ENCODE measurements at places on chromosomes 5 and 9.

- no peak for DNase-seq
These were observed 50.9 kb upstream of the CXCL14 start for GRCh38 chr5:135629666-135630065.

DNA sequence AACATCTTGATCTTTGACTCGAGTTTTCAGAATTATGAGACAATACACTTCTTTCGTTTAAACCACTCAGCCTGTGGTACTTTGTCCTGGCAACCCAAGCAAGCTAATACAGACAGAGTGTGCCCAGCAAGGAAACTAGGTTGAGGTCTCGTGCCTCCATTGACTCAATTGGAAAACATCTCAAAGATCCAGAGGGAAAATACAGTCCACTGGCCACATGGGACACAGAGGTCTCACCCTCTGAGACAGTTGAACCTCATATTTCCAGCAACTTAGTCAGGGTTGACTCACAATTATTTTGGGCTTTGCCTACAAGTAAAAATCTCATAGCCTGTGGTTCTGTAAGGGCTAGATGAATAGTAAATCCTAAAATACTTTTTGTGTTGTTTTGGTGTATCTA is 631.5 kb downstream of the MTRR start:
- DNase-seq: no peak

DNA sequence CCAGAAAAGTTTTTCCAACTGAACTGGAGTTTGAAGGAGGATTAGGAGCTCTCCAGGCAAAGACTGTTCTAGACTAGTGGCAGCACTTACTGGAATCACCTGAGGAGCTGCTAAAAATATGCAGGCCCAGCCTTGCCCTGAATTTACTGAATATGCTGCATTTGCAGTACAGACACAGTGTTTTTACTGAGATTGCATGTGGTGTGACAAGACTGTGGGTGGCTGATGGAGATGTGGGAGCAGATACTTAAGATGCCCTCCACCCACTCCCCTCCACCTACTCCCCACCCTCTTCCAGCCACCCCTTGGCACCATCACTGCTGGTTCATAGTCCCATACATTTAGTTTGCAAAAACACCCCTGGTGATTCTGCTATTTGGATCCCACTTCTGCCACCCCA is 64.1 kb upstream of the HRH2 start:
- no peak for DNase-seq

DNA sequence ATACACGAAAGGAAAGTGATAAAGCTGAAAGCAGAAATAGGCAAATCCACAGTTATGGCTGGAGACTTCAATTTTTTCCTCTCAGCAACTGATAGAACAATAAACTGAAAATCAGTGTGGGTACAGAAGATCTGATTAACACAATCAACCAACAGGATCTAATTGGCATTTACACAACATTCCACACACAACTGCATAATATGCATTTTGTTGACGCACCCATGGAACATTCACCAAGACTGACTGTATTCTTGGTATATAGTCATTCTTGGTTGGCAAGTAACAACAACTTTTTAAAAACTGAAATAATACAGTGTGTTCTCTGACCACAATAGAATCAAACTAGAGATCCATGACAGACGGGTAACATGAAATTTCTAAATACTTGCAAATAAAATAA is 218.7 kb upstream of the S1PR3 start:
- no peak for DNase-seq

- no peak for DNase-seq
These were observed at the start of gene LCNL1 for GRCh38 chr9:136982232-136983051. LCNL1 (plus strand) TSS chr9:136982993; CDS start chr9:136983587, 594 bp downstream.

GRCh38 chr9:20312732-20313131 is 309.6 kb downstream of the MLLT3 start:
- no peak for DNase-seq

GRCh38 chr5:179409806-179410205 is 64.5 kb upstream of the ADAMTS2 start:
- no peak for DNase-seq

DNA sequence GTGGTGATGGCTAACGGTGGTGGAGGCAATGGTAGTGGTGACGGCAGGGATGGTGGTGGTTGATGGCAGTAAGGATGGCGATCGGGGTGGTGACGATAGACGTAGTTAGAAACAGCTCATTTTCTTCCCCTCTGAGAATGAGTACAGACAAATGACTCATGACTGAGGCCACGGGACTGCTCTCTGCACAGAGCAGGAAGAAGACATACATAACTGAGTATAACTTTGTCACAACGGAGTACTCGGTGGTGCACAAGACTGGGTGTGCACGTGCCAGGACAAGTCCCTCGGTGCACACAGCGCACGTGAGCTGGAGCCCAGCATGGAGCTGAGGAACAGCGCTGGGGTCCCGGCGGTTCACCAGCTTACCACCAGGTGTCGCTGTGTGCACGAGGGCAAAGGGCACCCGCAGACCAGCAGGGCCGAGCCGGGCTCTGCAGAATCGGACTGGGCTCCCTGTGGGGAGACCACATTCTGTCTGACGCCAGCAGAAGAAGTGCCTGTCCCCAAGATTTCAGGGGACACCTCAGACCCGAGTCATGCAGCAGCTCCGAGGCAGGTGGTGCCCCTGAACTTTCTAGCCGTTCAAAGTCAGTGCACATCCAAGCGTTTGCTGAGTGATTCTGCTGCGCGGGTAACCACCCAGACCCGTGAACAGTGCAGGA is 188.6 kb downstream of the FSTL4 start:
- DNase-seq: peak; percentile 81

- DNase-seq: no peak
These were observed 23.1 kb upstream of the SMAD5 start for GRCh38 chr5:136109453-136110135.

GRCh38 chr5:77337246-77337645 is 126.8 kb downstream of the PDE8B start:
- no peak for DNase-seq

- no peak for DNase-seq
These were observed 176.6 kb upstream of the C9orf72 start for GRCh38 chr9:27749838-27750237.

GRCh38 chr9:124869466-124869985 is 7.6 kb downstream of the ARPC5L start:
- DNase-seq: no peak

GRCh38 chr9:95769473-95769872 is 106.0 kb upstream of the ERCC6L2 start:
- no peak for DNase-seq

GRCh38 chr5:15807871-15808270 is 307.9 kb downstream of the FBXL7 start:
- no peak for DNase-seq

DNA sequence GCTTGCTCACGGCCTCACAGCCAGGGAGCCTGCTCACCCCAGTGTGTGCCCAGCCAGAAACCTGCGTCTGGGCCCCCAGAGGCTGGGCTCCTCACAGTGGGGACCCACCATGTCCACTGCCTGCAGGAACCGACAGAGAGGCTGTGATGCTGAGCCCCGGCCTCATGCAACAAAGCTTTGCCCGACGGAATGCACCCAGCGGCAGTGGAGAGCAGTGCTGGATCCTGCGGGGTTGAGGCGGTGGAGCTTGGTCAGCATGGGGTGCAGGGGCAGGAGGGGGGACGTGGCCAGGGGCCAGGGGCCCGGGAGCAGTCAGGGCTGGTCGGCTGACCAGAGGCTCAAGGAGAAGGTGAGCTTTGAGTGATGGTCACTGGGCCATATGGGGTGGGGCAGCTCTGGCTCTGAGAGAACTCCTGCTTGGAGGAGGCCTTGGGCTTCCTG is 7.7 kb upstream of the CEP72 start:
- no peak for DNase-seq

GRCh38 chr9:15468145-15468544 is 42.6 kb downstream of the PSIP1 start:
- DNase-seq: no peak

DNA sequence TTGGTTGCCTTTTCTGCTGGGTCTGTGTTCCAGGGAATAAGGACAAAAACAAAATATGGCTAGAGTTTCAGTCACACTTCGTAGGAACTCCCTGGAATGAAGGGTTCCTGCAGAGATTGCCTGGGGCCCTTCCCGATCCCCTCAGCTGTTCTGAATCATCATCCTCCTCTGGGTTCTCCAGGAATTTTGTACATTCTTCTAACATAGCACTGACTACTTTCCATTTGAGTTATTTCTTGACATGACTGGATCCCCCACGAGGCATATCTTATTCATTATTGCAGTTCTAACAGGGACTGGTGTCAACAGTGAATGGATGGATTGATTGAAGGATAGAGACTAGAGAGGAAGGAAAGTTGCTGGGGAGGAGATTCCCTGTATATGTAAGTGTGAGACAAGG is 49.2 kb upstream of the TNC start:
- DNase-seq: no peak

GRCh38 chr9:107711542-107711941 is 222.0 kb upstream of the KLF4 start:
- no peak for DNase-seq

DNA sequence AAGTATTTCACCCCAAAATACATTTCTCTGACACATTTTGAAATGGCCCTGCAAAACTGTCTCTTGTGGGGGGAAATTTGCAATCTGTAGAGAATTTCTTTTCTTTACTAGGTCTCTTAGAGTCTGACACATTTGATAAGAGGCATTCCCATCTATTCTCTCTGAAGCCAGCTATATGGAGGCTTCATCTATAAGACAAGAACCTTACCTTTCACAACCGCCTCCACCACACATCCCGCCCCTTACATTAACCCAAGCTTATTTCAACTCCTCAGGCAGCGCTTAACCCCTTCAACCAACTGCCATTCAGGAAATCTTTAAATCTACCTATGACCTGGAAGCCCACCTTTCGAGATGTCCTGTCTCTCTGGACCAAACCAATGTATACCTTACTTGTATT is 829.5 kb downstream of the TLE4 start:
- no peak for DNase-seq

- DNase-seq: no peak
These were observed 3.2 kb upstream of the TNC start for GRCh38 chr9:115121181-115121580.

DNA sequence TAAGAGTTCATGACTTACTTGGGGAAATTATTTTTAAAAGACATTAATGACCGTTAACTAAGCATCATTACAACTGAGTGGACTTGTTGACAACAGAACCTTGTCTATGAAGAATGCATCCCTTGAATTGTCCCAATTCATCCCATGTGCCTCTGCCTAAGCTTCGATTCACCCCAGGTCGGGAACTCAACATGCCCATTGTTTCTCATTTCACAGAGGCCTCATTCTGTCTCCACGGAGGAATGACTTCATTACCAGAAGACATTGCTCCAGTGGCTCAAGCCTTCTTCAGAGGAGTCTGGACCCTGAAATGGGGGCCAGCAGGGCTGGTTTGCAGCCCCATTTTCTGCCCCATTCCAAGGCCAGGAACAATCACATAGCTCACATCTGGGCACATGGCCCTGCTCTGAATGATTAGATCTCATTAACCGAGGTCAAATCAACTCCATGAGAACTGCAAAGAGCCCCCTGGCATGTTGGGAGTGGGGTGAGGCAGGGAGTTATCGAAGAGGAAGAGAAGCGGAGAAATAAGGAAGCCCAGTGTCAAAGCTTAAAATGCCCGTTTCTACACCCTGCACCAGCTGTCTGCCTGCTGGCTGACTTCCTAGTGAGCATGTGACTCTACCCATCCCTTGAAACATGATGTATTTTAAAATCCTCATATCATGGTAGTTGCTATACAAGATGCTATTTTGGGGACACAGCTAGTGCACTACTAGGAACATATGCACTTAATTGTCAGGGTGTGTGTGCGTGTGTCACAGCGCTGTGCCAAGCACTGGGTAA is 137.3 kb downstream of the LHFPL2 start:
- DNase-seq: no peak

- no peak for DNase-seq
These were observed 1.2 kb downstream of the FGF18 start for GRCh38 chr5:171420431-171421241.

DNA sequence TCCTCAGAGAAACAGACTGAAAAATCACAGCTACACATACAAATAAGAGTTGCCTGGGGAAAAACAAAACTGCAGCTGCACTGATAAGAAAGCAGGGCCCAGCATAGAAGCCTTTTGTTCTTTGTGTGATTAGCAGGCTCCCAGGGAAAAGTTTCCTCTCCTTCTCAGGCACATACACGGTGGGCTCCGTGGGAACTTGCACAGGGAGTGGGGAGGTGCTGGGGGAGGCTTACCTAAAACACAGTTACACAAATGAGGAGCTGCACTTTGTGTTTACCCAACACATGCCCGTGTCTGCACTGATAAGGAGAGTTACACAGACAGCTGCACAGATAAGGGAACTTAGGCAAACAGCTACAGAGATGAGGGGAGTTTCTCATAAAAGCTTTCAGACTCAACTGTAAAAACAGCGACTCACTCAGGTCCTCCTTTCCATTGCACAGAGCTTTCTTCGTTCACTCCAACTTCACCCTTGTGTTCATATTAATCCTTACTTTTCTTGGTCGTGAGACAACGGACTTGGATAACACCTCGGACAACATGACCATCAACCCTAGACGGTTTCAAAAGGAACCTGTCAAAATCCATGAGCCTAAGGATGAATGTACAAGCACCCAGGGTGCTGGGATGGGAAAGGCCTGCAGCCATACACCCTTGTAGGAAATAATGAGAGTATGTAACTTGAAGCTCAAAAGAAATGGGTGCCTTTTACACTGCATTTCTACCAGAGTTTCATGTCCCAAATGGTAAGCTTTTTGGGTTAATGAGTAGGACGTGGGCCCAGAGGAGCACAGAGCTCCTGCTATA is 50.8 kb downstream of the SERINC5 start:
- DNase-seq: no peak

GRCh38 chr5:100832252-100833230 is 70.5 kb downstream of the ST8SIA4 start:
- DNase-seq: no peak

DNA sequence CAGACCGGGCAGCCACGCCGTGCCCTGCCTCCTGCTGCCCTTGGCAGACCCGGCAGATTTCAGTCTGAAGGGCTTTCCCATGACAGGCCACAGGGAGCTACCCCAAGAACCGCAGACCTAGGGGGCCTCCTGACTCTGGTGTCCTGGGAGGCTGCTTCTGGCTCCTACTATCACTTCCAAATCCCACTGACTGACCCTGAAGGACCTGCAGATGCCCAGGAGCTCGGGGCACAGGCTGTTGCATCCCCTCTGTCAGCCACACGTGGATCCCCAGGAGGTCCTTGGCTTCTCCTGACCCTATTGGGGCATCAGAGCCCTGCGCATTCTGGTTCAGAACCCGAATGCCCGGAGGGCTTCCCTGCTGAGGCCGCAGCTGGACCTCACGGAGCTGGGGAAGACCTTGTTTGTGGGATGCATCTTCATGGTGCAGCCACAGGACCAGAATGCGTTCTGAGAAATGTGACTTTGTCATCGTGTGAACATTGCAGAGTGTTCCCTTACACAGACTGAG is 81.3 kb upstream of the IRX4 start:
- DNase-seq: no peak

- DNase-seq: no peak
These were observed 52.2 kb upstream of the GRAMD2B start for GRCh38 chr5:126370796-126371718.

- DNase-seq: peak; percentile 32
These were observed 17.4 kb downstream of the HAUS6 start for GRCh38 chr9:19085295-19085694.

DNA sequence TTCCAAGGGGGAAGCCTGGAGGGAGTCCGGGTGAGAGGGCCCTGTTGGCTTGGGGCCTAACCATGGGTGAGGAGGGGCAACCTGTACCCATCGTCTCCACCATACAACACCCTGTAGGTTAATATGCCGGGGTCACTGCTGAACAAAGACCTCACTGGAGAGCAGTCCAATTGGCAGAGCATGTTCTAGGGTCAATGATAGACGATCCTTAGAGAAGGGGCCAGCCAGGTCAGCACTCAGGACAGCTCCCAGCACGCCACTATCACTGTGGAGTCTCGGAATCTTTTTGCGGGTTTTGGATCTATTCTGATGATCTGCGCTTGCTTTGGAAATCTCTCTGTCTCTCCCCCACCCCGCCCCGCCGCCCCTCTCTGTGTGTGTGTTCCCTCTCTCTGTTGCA is 218.4 kb upstream of the MVB12B start:
- no peak for DNase-seq
